ENCODE measurements at places on chromosomes 12 and 14.

- no peak for DNase-seq
These were observed 75.8 kb downstream of the FRMD6 start for GRCh38 chr14:51727526-51727925.

GRCh38 chr14:38207736-38208617 is at the start of gene SSTR1:
Gene SSTR1 (plus strand): TSS chr14:38207904. CDS start chr14:38209390, 1,486 bp downstream.
- DNase-seq, result no peak

- no peak for DNase-seq
These were observed 198.9 kb upstream of the RGS6 start for GRCh38 chr14:71733210-71733883.

- DNase-seq, result no peak
These were observed 60.5 kb downstream of the PTPRQ start for GRCh38 chr12:80504389-80505163.

GRCh38 chr12:19710811-19711793 is 271.8 kb downstream of the AEBP2 start:
- no peak for DNase-seq

- DNase-seq, result no peak
These were observed 416.7 kb downstream of the PDZRN4 start for GRCh38 chr12:41604830-41605229.

DNA sequence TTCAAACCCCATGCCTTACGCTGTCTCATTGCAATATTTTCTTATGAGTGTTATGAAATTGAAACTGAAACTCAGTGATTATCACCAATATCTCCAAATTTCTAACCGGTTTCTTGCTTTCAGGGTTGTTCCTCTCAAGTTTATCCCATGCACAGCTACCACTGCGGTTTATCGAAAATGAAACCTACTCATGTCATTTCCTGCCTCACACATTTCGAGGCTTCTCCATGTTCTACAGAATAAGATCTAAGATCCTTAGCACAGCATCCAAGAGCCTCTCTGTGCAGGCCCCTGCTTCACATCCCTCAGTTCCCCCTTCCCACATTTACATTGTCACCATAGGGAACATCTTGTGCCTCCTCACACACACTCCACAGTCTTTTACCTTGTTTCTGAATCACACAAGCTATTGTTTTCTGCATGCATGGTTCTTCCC is 45.5 kb upstream of the FAR2 start:
- peak; percentile 89 for DNase-seq

DNA sequence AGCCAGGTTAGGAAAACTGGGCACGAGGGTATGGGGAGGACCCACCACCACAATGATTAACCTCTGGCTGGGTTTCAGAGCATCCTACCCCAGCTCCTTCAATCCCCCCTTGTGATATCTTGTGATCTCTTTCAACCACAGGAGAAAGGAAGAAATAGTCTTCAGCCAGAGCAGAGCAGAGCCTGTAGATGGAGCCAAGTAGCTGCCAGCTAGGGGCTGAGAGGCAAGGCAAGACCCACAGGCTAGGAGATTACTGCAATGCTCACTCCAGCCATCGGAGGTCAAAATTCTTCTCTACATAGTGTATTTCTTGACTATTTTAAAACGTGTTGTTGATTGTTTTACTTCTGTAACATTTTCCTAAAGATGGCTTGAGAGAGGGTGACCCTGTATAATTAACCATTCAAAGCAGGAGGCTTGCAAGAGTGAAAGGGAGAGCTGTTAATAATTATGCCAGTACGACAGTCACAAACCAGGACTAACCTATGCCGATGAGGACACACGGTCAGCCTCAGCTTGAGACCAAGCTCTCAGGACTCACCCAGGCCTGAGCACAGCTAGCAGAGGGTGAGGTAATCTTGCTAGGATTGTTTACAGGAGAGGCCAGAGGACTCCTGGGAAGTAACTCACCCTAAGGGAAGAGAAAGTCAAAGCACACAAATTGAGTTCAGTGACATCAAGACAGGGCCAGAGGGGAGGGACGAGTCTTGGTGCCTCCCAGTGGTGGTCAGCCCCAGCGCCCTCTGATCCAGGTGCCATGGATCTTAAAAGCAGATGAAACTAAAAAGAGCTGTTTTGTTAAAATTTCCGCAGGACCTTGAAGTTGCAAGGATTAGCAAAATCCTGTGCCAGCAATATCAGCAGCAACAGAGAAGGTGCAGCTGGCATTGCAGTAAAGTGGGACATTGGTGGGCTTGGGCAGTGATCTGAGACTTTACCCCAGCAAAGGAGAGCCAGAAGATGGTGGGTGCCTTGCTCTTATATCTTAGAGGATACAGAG is 29.8 kb upstream of the CDKN3 start:
- peak; percentile 23 for DNase-seq

GRCh38 chr12:98896938-98897337 is 251.8 kb downstream of the APAF1 start:
- DNase-seq, result no peak

GRCh38 chr12:66275040-66275439 is 27.3 kb upstream of the HELB start:
- peak; percentile 73 for DNase-seq

DNA sequence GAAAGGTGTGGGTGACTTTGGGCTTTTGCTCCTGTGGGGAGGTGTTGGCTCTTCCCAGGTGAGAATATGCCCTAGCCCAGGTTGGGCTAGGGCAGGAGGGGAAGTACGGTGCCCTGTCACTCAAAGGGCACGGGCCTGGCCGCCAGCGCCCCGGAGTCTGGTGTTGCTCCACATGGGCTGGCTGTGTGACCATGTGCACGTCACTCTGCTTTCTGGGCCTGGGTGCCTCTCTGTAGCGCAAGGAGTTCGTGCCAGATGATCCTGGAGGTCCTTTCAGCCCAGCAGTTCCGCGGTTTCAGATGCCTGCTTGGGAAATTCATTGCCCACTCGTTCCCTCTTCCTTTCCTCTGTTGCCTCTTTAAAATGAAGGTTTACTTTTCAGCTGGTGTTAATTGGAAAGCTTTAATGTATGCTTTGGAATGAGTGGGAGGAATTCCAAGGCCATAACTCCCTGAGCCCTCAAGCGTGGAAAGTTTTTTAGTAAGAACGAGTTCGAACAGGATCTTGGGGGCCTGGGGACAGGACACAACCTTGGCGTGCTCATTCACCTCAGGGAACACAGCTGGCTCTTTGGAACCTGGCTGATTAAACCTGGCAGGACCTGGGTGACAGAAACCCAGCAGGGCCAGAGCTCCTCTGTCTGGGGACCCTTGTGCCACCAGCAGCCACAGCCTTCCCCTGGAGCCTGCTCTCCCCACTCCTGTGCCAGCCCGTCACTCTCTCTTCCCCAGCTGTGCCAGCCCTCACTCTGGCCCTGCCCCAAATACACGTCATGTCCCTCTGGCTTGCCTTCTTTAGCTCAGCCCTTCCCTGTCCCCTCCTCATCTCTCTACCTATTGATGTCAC is 42.8 kb downstream of the TSPAN9 start:
- DNase-seq, result no peak

Data from activated CD4-positive, alpha-beta T cell treated with anti-CD3 and anti-CD28 coated beads, Interleukin-2, Interleukin-6, amounts not matched to agents 100 ng/mL and 50 ng/mL, durations not matched to agents 16 hours and 8 hours (primary cell).